Activated T-helper 17 cell treated with anti-CD3 and anti-CD28 coated beads, Interleukin-2, amount 50 U/mL, for 72 hours (primary cell): ENCODE measurements at places on chromosomes 3 and 15. TPM values are rescaled to one million over a fixed set of nuclear protein-coding genes. Genes with fewer than 3 reads are reported as not detected.

HDC gene
- not detected for total RNA-seq

SLC22A14 gene
- 0.15 TPM for total RNA-seq

- no peak for ATAC-seq
Measured at GRCh38 chr3:125442506-125442905, 67.4 kb upstream of the ZNF148 start.

- ATAC-seq = no peak
Measured at GRCh38 chr3:117252208-117252607, 542.6 kb downstream of the TUSC7 start.

GRCh38 chr3:42043099-42043813 is 47.9 kb upstream of the TRAK1 start:
- no peak for ATAC-seq

GRCh38 chr3:181326637-181327223 is 337.2 kb upstream of the DNAJC19 start:
- no peak for ATAC-seq

- ATAC-seq = no peak
Measured at GRCh38 chr3:65576228-65576627, 462.5 kb downstream of the MAGI1 start.

DNA sequence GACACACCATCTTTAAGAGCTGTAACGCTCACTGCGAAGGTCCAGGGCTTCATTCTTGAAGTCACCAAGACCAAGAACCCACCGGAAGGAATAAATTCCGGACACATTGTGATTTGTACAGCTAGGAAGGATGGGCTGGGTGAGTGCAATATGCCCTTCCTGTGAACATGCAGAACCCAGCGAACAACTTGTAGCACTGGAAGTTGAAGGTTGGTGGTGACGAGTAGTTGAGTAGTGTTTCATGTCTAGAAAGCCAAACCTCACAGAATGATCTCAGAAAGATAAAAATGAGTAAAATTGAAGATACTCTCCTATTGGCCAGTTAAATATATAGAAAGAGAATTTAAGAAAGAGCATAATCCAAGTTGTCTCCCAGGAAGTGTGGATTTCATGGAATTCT is 462.2 kb upstream of the CFAP20DC start:
- peak; percentile 58 for ATAC-seq

GRCh38 chr3:190359813-190360212 is 28.1 kb upstream of the CLDN16 start:
- ATAC-seq = no peak

DNA sequence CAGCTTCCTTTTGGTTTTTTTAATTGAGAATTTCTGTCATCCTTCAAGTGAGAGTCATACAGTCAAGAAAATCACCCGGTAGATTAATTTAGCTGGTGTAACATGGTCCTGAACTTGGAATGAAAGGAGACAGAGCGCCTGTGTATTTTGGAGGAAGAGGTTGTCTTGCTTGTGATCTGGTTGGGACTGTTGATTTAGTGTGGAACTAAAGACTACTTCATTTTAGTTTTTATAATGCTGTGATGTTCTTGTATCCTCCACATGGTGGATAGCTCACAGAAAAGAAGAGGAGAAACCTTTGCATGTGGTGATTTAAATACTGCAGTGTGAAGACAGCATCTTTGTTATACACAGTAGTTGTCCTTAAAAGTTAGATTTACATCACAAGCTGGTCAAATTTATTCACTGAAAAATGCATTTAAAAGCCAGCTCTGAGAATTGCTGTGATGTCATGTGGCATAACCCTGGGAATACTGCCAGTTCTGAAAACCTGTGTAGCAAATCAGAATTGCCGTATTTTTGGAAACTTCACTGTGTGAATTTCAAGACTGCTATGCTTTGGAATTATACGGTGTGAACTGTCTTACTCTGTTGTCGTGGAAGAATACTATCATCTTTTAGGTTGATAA is 268.5 kb downstream of the PTPRG start:
- ATAC-seq = no peak

EBLN2 gene
- total RNA-seq = 9.8 TPM

DNA sequence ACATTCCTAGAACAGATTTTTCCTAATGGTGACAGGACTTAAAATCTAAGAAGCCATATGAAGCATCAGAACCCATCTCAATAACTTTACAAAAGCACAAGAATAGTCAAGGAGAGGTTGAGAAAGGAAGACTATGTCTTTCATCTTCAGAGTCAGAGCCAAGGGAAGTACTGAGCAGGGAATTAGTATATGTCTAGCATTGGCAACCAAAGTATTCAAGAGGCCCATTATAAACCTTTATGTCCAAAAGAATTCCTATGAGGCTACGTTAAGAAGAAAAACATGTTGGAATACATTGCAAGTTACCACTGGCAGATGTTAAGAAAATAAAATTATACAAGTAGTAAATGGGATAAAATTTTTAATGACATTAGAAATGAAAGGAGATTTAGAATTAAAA is 150.5 kb downstream of the MAGI1 start:
- no peak for ATAC-seq

DNA sequence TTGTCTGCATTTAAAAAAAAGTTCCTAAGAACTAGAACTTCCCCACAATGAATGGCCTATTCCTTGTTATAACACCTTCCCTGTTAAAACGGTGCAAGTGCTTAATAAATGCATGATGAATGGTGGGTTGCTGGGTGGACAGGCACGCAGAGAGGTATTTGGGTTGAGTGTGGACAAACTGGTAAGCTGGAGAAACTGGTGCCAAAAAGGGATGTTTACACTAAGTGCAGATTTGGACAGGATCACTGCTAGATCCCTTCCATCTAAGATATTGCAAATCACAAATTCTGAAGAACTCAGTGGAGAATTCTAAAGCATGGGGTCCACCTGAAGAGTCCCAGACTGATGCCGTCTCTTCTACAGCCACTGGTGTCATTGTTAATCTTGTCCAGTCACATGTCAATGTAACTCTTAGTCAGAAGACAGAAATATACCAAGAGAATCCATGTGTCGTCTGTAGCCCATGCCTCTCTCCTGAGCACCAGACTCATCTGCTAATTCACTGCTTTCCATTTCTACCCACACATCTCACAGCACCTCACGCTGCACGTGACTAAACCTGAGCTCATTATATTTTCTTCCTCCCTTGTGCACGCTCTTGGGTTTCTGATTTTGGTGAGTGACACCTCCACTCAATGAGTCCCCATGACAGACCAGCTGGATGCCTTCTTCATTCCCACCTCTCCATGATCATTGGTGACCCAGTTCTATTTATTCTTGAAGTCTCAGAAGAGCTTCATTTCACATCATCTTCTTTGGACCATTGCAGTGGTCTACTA is 328.9 kb downstream of the THSD4 start:
- no peak for ATAC-seq

PRKAR2A gene
- total RNA-seq = 44.5 TPM

- no peak for ATAC-seq
Measured at GRCh38 chr3:129708328-129708861, 101.9 kb upstream of the PLXND1 start.

SAXO2 gene
- total RNA-seq = not detected

DNA sequence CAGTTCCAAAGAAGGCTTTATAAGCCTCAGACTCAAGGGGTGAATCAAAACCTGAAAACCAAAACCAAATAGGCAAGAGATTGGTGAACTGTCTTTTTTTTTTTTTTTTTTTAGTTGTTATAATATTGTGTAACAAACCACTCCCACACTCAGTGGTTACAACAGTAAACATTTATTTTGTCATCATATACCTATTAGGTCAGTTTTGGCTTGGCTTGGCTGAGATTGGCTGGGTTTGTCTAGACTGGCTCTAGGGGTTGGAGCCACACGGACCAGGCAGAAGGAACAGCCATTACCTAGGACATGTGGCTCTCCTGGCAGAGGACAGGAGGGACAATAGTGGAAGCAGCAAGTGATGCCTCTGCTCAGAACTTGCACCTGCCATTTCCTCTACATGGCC is 26.4 kb upstream of the RYR3 start:
- no peak for ATAC-seq

DNA sequence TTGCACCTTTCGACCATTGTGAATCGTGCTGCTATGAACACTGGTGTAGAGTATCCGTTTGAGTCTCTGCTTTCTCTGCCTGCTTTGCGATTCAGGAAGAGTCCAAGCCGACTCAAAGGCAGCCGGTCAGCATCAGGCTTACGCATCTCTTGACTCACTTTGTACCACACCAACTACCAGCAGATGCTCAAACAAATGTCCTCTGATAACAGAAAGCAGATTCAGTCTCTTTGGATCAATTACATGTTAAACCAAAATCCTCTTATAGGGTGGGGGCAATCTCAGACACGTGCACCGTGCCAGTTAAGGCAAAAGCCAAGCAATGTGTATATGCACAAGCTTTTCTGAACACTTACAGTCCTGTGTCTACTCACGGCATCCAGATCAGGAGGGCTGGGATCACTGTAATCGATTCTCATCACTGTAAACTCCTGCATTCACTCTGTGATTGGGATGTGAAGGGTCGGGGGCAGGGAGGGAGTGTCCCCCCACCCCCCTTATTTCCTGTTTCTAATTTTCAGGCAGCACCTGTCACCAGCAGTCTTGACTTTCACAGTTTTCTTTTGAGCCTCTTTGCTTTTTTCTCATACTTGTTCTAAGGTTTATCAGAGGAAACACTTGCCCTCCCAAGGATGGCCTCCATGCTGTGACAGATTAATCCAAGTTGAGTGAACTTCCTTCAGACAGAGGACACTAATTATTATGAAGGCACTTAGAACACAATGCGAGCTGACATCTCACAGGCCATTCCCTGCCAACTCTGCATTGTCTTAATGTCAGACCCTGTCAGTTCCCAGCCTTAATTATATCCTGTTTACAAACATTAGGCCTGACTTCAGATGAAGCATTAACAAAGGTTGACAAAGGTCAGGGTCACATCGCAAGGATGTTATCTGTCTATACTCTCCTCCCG is 153.5 kb downstream of the MECOM start:
- peak; percentile 74 for ATAC-seq

DNA sequence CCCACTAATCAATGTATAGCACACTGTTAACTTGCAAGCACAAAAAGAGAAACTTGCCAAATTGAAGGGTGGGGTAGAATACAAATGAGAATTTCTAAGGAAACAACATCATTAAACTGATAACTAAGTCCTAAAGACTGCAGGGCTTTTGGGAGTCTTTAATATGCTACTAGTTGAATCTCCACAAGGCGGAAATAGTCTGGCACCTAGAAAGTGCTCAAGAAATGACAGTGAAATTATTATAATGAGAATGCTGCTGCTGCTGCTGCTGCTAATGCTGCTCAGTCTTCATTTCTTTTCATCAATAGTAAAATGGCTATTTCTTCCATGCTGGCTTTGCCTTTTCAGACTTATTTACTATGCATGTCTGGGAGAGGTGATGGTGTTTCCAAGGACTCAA is 91.8 kb downstream of the BTD start:
- ATAC-seq = no peak

DNA sequence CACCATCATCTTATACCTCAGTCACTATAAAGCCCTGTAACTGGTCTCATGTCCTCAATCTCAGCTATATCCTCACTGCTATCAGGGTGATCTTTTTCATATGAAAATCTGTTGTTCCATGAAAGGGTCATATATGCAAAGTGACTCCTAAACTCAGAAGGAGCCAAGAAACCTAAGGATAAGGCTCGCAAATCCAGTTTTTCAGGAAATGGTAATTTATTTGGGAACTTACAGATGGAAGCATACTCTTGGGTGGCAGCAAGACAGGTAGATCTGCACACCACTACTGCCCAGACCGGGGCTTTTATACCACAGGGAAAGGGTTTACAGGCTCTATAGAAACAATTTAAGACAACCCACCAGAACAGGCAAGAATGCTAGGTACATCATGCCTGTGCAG is 272.3 kb downstream of the UBE2E2 start:
- no peak for ATAC-seq

PATL2 gene
- 38.5 TPM for total RNA-seq

DNA sequence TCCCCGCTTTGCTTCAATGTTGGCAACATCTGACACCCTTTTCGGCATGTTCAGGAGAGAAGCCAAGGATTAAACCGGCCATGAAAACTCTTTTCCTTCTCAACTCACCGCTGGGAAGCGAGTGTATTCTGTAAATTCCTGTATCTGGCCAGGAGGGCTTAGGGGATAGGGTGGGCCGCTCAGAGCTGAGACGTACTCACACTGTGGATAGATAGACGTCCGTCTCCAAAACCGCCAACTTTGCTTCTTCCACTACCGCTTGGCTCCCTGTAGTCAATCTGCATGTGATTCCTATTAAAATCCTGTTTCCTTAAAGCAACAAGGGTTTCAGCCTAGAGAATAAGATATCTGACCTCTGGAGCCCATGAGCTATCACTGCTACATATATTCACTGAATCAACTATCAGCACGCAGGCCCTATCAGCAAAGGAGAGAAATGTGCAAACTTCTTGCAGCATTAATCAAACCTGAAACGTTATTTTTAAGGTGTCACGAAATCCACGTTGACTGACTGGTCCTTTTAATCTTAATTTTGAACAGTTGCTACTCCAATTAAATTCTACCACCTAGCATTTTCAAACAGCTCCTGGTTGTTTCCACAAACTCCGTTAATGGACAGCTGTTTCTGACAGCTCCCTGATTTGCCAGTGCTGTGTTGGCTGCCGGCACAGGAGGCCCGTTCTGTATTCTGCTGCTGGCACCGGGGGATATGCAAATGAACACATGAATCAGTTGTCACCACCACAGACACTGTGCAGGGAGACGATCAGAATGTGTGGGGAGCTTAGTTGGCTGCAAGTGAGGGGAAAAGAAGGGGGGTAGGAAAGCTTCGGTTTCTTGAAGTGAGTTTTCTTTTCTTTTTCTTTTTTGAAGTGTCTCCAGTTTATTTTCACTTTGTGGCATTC is 438.9 kb upstream of the ARRDC4 start:
- no peak for ATAC-seq

DNA sequence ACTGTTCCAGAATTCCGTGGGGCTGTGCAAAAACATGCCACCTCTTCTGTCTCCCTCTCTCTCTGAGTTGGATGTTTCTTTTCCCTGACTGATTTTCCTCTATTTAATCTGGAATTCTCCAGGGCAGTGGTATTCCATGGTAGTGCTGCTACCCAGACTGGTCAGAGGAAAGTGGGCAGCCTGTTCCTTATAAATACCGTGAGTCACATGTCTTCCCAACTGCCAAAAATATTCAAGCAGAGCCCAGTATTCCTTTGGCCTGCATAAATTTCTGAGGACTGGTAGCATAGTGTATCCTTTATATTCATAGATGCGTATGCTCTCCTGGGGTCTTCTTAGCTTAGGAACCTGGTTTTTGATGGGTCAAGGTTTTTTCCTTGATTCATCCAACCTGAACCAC is 40.9 kb downstream of the CEMIP start:
- no peak for ATAC-seq

ERICH6 gene
- total RNA-seq = not detected

GRCh38 chr3:17741621-17742101 is 770 bp downstream of the TBC1D5 start:
- no peak for ATAC-seq

SLITRK3 gene
- total RNA-seq = not detected

- no peak for ATAC-seq
Measured at GRCh38 chr3:127063916-127064315, 81.0 kb downstream of the PLXNA1 start.

CHRNB4 gene
- total RNA-seq = not detected

KY gene
- not detected for total RNA-seq

GRCh38 chr3:194675680-194676079 is 3.7 kb upstream of the LSG1 start:
- peak; percentile 76 for ATAC-seq
